ENCODE measurements at places on chromosomes 2 and 18.

DNA sequence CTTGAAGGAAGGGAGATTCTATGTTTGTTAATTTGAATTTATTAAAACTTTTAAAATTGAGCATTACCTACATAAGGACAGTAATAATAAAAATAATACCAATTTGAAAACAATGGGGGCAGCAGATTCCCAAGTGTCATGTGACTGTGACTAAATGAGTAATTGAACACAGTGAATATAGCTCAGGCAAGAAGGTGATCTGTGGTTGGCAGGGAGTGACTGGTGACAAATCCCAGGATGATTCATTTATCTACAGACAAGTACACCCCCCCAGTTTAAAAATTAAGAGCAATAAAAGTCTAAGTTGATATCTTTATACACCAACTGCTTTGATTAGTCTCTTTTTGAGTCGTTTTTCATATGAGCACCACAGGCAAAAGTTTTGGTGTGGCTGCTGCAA, 299.5 kb downstream of the ARHGAP15 start:
- DNase-seq: no peak

DNA sequence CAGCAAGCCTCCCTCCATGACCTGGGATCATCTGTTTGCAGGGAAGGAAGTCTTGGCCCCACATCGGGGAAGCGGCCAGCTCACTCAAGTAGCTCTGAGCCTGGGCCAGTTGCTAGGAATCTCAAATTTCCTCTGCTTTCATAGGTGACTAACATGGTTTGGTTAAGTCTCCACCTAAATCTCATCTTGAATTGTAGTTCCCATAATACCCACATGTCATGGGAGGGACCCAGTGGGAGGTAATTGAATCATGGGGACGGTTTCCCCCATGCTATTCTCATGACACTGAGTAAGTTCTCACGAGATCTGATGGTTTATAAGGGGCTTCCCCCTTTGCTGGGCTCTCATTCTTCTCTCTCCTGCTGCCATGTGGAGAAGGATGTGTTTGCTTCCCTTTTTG, 75.2 kb downstream of the LBH start:
- no peak for DNase-seq

GRCh38 chr18:41617647-41618046, 337.4 kb upstream of the PIK3C3 start:
- no peak for DNase-seq

GRCh38 chr18:805008-805754, 6.9 kb downstream of the YES1 start:
- no peak for DNase-seq

GRCh38 chr2:37671816-37672103, 318 bp upstream of the CDC42EP3 start:
- DNase-seq: peak; percentile 56

DNA sequence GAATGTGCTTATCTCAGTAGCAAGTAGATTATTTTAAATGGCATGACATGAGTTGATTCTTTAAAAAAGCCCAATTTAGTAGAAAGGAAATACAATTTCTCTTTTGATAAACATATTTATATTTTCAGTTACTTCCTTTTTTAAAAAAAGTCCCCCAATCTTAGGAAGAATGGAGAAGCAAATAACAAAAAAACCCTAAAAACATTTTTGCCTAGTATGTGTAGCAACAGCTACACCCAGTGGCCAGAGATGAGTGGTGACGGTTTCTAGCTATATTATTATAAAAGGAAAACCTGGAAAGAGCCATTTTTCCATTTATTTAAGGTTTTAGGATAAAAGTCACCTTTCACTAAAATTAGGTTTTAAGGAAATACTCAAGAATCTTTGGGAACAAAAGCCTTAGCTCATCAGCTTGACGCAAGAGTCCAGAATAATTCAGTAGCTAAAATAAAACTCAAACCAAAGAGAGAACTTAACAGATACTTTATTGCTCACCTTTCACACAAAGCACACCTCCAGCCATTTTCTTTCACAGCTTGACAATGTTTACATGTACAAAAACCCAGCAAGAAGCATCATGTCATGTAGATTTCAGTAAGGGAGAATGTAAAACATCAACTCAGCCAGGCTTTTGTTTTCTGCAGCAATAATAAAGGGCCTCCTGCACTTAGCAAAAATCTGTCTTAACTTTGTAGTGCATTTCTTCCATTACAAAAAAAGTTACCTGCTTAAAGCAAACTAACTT, 15.7 kb downstream of the FAM98A start:
- DNase-seq: no peak

DNA sequence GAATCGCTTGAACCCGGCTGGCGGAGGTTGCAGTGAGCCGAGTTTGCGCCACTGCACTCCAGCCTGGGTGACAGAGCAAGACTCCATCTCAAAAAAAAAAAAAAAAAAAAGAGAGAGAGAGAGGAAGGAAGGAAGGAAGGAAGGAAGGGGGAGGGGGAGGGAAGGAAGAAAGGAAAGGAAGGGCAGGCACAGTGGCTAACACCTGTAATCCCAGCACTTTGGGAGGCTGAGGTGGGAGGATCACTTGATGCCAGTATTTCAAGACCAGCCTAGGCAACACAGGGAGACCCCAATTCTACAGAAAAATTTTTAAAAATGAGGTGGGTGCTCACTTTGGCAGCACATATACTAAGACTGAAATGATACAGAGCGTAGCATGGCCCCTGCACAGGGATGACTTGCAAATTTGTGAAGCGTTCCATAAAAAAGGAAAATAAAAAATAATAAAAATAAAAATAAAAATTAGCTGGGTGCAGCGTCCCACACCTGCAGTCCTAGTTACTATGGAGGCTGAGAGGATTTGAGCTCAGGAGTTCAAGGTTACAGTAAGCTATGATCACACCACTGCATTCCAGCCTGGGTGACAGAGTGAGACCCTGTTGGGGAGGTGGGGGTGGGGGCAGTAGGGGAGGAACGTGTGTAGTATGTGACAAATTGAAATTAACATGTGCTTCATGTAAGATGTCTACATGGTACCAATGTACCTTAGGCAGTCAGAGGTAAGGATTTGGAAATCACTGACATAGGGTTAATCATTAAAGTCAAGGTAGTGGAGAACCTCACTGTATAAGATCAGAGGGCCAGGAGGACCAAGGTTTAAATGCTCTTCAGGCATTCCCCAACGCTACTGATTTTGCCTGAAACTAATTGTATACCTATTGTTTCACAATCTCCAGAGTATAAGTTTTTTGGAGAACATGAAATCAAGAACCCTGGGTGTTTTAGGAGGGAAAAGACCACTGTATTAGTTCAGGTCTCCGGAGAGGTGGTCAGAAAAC, 1.4 kb downstream of the WDCP start:
- DNase-seq: no peak

DNA sequence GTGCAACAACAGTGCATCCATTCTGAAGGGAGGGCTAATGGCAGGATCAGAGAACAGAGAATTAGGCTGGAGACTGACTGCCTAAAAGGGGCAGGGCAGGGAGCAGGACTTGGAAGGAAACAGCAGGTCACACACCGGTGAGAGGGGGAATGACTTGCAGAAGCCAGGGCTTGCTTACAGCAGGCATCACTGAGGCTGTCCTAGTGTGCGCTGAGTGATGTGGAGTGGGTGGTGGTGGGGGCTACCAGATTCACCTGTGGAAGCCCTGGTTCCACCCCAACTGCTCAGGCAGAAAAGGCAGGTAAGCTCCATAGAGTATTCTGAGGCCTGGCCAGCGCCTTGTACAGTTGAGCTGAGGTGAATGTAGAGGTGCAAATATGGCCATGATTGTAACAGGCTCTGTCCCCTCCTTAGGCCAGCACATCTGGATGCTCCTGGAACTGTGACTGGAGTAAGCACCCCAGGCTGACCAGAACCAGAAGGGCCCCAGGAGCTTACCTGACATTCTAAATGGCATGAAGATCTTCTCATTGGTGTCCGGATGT, 49.4 kb downstream of the SFXN5 start:
- no peak for DNase-seq

- no peak for DNase-seq
Observed at GRCh38 chr2:114488841-114489530, 46.5 kb downstream of the DPP10 start.

- no peak for DNase-seq
Observed at GRCh38 chr2:9424447-9425164, 1.2 kb downstream of the CPSF3 start.

DNA sequence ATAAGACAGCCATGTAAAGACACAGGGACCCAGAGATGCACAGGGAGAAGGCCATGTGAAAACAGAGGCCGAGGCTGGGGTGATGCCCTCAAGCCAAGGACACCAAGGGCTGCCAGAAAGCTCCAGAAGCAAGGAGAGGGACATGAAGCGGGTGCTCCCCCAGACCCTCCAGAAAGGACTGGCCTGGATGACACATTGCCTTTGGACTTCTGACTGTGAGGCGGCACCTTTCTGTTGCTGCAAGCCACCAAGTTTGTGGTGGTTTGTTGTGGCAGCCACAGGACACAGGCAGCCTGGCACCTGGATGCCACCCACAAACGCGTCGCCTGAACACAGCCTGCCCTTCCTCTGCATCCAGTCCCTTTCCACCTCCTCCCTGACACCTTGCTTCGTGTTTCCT, 67.1 kb downstream of the RHOB start:
- no peak for DNase-seq

DNA sequence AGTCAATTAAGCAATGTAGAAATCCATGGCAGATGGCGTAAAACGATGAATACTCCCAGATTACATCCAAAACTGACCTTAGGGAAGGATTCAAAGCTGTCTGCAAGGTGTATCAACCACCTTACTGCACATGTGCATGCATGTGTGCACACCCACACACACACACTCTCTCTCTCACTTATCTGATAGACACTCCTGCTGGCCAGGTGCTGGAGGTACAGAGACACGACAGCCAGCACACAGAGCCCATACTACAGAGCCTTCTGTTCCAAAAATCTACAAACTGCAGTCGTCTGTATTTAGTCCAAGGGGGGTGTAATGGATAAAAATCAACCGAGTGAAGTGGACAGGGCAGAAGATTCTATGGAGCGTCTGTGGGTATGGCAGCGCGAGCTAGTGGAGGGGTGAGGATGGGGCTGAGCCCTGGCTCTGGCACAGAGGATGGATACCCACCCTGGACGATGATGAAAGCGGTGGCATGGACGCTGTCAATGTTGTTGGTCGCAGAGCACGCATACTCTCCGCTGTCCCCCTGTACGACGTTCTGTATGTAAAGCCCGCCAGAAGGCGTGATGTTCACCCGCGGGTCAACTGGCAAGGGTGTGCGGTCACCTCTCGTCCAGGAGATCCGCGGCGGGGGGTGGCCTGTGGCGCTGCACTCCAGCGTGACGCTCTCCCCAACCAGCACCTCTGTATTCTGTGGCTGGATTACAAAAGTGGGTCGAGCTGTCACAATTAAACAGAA, 78.4 kb downstream of the PXDN start:
- no peak for DNase-seq

GRCh38 chr2:240461471-240462072, 26.1 kb downstream of the GPC1 start:
- DNase-seq: no peak

- DNase-seq: no peak
Observed at GRCh38 chr2:220356076-220356475, 728.6 kb downstream of the SLC4A3 start.
